ENCODE measurements at places on chromosomes 3 and 15.

DNA sequence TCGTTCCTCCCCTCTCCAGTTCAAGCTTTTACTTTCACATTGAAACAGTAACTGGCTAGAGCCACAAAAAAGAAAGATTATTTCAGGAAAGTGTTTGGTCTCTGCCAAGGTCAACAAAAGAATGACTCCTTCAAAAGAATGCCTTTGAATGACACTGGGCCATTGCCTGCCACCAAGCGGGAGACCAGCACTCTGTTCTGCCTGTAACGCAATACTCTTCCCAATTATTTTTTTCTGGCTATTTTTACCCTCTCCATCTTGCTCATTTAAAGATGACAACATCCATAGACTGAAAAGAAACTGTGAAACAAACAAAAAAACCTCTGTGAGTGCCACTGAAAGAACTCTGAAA lies 37.3 kb downstream of the EHHADH start:
- no peak for DNase-seq

DNA sequence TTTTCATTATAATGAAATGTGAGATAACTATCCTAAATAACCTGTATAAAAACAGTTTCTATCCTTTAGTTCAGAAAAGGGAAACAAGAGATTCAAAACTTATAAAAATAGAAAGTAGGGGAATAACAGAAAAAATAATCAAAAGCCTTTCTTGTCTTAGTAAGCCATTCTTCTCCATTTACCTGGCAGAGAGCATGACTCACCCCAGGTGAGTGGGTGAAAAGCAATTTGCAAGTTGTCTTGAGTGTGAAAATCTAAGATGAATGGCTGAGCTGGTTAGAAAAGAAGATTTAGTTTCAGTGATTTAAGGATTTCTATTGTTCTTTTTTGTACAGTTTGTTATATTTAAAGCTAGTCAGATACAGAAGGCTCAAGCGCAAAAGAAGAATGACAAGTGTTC lies 702.0 kb downstream of the GRM7 start:
- DNase-seq = no peak

- DNase-seq = no peak
Observed at GRCh38 chr3:100954990-100955389, 38.2 kb downstream of the ABI3BP start.

GRCh38 chr3:127820221-127820825 lies 2.0 kb downstream of the MGLL start:
- no peak for DNase-seq

- no peak for DNase-seq
Observed at GRCh38 chr3:156253150-156253549, 132.8 kb downstream of the KCNAB1 start.

DNA sequence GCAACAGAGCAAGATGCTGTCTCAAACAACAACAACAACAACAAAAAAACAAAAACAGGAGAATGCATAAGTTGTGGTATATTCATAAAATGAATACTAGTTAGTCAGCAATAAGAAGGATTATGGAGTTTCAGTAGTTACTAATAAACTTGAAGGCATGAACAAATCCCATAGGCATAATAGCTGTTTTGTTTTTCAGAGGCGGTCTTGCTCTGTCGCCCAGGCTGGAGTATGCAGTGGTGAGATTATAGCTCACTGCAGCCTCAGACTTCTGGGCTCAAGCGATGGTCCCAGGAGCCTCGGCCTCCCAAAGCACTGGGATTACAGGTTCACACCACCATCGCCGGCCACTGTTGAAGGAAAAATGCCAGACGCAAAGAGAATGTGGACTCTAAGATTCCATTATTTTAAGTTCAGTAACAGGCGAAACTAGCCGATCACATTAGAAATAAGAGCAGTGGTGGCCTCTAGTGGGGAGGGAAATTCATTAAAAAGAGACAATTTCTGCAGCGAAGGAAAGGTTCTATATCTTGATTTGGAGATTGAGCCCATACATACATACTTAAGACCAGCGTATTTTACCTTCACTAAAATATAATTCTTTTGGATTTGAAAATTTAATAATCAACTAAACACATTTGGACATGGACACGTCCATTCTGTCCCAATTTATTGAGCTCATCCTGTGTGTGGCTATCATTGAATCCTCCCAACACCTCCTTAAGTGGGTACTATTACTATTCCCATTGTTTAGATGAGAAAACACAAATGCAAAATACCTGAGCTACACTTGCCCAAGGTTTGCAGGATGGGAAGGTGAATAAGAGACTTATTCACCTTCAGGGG lies 27.4 kb upstream of the HDAC11 start:
- peak; percentile 6 for DNase-seq

DNA sequence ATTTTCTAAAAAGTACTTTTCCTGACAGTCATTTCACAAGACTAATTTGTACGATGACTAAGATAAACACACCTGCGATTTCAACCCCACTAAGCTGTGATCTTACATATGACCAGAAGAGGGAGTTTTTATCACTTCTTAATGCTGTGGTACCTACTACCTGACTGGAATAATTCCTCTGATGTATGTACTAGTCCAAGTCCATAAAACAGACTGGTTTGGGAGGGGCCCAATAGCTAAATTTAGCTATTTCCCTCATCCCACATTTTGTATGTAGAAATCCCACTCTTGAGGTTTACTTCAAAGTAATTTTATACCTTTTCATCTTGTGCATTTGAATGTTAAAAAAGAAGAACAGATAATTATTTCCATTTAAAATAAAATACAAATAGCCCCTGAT lies 49.7 kb upstream of the SCAANT1 start:
- no peak for DNase-seq

DNA sequence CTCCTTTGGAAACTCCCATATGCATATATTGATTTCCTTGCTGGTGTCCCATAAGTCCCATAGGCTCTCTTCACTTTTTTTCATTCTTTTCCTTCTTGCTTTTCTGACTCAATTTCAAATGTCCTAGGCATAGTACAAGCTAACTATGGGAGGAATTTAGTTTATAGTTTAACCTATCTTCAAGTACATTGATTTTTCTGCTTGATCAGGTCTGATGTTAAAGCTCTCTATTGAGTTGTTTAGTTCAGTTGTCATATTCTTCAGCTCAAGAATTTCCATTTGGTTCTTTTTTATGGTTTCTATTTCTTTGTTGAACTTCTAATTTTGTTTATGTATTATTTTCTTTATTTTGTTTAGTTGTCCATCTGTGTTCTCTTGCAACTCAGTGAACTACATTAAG lies 121.3 kb upstream of the MNS1 start:
- DNase-seq = no peak

DNA sequence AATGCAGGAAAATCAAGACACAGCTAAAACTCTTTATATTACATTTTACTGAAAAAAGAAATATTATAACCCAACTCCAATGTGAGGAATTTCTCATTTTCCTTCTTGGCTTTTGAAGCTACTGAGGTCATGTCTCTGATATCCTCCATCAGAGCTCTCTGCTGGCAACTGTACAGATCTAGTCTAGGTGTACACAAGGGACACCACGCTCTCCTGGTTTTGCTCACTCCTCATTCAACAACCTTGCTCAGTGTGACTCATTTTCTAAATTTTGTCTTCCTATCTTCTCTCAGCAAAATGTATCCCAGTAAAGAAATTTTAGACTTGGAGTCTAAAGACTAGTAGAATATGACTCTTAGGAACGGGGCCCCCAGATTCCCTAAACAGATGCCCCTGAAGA lies 144.3 kb downstream of the KCNMB2 start:
- no peak for DNase-seq

- no peak for DNase-seq
Observed at GRCh38 chr15:76996076-76996525, 1.2 kb downstream of the PSTPIP1 start.

DNA sequence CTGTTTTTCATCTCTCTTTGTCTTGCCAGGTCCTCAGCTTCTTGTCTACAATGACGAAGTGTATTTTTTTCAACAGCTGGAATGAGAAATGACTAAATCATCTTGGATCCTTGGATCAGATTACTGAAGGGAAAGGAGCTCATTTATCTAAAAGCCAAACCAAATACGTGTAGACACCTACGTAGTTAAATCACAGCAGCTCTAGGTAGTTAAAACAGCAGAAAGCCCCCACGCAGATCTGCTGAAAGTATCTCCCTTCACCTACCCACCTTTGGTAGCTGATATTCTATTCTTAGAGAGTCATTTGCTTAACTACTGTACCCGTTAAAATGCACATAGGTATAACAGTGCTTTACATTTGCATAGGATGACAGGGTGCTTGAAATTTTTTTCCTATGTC lies 105.5 kb upstream of the WNT5A start:
- no peak for DNase-seq

- no peak for DNase-seq
Observed at GRCh38 chr3:148280623-148281242, 417.0 kb upstream of the AGTR1 start.

DNA sequence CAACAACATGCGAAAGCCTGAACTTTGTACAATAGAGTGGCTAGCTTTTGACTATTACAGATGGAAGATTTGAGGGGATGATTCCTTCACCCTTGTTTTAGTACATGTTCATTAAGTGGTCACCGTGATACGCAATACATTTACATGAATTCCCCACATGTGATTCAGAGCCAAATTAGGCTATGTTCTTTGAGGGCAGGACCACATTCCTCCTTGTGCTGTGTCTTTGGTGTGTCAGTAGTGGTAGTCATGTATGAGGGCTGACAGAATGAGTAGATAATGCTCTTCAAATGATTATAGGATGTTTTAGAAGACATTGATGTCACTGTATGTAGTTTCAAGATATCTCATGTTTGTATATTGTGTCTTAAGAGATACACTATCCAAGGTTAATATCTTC lies 12.1 kb downstream of the PTPRG start:
- DNase-seq = no peak

DNA sequence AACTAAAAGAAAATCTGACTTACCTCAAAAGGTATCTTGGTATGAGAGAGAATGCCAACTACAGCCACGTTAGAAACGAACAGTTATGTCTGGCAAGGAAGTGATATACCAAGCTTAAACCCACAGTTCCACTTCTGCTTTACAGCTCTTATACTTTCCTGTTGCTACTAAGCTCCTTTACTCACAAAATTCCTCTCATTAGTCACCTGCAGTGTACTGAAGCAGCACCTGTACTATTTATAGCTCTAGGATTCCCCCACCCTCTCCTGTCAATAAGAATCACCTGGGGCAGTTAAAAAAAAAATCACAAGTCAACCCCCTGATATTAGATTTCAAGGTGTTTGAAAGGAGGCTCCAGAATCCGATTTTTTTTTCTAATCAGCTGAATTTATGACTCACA lies 2.9 kb upstream of the TMEM266 start:
- DNase-seq = no peak

DNA sequence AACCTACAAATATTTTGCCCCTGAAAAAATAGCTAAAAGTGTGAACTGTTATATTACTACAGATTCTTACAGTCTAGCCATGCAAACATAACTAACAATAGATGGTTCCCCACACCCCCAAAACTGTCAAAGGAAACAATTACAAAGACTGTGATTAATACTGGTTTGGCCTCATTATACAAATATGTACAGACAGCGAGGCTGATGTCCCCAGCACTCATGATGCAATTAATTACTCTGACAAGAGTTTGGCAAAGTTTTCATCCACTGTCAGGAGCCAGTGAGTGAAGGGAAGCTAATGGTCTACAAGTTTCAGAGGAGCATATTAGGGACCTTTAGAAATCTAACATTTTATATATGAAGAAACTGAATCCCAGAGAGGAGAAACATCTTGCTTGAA lies 61.0 kb downstream of the HMG20A start:
- DNase-seq = no peak

- no peak for DNase-seq
Observed at GRCh38 chr3:160754371-160754854, 1.6 kb upstream of the PPM1L start.

DNA sequence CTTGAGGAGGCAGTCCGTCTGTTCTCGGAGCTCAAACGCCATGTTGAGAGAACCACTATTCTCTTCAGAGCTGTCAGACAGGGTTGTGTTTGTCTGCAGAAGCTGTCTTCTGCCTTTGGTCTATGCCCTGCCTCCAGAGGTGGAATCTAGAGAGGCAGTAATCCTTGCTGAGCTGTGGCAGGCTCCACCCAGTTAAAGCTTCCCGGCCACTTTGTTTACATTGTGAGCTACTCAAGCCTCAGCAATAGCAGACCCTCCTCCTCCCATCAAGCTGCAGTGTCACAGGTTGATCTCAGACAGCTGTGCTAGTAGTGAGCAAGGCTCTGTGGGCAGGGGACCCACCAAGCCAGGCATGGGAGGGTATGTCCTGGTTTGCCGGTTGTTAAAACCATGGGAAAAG lies 8.9 kb downstream of the OR5AC2 start:
- DNase-seq = no peak

GRCh38 chr15:83786336-83786735 lies 132.4 kb downstream of the ADAMTSL3 start:
- DNase-seq = no peak

GRCh38 chr3:69326855-69327300 lies 59.0 kb downstream of the FRMD4B start:
- DNase-seq = peak; percentile 37

DNA sequence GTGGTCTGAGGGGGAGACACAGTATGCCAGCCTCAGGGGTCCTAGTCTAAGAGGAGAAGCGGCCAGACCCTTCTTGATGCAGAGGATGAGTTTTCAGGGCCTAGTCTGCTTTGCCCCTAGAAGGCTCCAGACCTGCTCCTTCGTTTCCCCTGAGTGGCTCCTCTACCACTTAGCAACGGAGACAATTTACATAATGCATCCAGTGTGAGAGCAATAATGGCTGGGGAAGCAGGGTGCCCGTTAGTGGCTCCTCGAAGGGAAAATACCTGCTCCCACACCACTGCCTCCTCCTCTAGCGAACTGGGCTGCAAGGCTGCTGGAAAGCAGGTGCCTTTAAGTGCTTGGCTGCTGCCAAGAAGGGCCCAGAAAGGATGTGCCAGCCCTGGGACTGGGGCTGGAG lies 38.9 kb downstream of the CACNA2D2 start:
- DNase-seq = no peak

DNA sequence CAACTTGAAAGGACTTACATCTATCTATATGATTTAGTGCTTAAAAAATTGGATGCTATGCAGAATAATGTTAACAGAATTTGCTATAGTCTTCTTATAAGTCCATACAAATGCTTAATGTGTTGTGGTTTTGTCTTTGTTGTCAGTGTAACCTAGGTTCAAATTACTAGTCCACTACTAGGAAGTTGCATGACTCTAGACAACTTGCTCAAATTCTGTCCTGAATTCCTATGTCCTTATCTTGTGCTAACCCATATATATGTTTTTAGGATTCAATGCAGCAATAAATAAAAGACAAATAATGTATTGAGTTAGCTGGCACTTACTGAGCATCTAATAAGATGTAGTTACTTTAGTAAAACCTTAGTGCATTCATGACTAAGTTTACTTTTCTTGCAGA lies 276.5 kb upstream of the KCNMB2 start:
- no peak for DNase-seq

- DNase-seq = no peak
Observed at GRCh38 chr15:80992006-80992405, 2.4 kb upstream of the MESD start.

GRCh38 chr3:18989237-18989795 lies 159.0 kb upstream of the KCNH8 start:
- no peak for DNase-seq

DNA sequence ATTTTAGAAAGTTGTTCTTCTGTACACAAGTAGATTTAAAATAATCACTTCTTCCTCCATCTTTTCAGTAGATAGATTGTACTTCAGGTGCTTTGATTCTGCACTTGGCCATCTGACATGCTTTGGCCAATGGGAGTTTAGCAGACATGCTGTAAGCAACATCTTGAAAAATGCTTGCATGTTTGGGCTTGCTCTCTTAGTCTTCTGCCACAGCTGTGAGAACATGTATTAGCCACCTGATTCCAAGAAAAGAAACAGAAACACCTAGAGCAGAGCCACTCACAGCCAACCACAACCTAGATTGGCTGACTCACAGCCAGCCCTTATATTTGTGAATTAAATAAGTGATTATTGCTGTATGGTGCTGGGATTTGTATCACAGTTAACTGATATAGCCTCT lies 70.2 kb upstream of the GADL1 start:
- DNase-seq = no peak

All from stimulated activated CD4-positive, alpha-beta T cell treated with anti-CD3 and anti-CD28 coated beads, Interleukin-12 subunit alpha, Interleukin-12 subunit beta, amount 100 ng/mL, for 4 hours (primary cell).